Stimulated activated CD4-positive, alpha-beta T cell treated with anti-CD3 and anti-CD28 coated beads, Interleukin-1b, Interleukin-23, amount 100 ng/mL, for 1 hour (primary cell): ENCODE measurements at places on chromosomes 2 and 18.

DNA sequence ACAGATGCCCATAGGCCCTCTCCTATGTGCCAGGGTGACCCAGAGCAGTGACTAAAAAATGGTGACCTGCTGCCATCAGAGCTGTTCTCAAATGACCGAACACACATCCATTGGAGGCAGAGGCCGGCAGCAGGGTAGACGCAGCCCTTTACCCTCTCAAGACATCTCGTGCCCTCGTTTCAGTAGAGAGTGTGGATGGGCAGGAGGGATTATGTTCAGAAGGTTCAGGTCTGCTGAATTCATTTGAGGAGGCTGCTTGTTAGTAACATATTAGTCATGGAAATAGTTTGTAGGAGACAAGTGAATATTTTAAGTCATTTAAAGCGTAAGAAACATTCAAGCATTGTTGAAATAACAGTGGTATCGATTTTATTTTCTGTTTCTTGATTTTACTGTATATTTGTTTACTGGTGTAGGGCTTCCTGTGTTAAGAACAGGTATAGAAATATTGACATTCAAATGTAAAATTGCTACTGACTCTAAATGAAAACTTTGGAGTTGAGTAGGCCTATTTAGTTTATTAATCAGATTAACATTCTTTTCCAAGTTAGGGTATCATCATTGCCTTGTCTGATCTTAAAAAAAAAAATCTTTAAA is 82.6 kb downstream of the ZNF532 start:
- no peak for DNase-seq

- DNase-seq = no peak
Observed at GRCh38 chr2:176473177-176473576, 203.9 kb downstream of the MTX2 start.

DNA sequence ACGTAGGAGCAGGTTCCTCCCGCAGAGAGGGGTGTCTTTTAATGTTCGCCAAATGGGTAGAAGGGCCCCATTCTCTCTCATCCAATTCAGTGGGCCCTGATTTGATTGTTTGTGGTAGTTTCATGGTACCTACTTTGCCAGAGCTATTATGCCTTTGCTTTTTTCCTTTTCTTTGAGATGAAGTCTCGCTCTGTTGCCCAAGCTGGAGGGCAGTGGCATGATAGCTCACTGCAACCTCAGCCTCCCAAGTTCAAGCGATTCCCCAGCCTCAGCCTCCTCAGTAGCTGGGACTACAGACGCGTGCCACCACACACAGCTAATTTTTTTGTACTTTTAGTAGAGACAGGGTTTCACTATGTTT is 59.7 kb downstream of the DDX1 start:
- DNase-seq = no peak

- DNase-seq = no peak
Observed at GRCh38 chr2:101843048-101843447, 145.5 kb downstream of the MAP4K4 start.

DNA sequence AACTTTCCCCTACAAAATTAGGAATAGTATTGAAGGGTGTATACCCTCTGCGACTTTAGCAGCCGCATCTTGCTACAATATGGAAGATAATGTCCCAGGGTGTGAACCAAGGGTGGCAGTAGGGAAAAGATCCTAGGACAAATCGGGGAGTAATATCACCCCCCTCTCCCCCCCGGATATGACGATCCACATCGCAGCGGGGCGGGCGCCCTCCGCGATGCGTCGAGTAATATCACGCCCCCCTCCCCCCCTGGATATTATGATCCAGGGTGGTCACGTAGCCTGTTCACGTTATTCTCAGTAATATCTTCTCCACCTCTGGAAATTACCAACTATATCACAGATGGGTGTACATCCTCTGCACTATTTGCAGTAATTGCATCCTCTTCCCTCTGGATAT is 82.9 kb downstream of the DAPL1 start:
- no peak for DNase-seq

DNA sequence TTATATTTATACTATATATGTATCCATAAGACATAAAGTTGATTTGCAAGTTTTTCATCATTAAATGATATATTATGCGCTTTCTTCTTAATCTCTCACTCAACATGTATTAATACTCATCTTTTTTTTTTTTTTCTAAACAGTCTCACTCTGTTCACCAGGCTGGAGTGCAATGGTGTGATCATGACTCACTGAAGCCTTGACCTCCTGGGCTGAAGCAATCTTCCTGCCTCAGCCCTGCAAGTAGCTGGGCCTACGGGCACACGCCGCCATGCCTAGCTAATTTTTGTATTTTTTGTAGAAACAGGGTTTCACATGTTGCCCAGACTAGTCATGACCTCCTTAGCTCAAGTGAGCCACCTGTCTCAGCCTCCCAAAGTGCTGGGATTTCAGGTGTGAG is 51.4 kb upstream of the MAP4K3 start:
- DNase-seq = no peak

DNA sequence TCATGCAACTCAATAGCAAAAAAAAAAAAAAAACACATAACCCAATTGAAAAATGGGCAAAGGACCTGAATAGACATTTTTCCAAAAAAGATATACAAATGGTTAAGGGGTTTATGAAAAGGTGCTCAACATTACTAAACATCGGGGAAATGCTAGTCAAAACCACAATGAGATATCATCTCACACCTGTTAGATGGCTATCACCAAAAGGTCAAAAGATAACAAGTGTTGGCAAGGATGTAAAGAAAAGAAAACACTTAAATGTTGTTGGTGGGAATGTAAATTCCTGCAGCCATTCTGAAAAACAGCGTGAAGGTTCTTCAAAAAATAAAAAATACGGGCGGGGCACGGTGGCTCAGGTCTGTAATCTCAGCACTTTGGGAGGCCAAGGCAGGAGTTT is 112.4 kb upstream of the CAB39 start:
- DNase-seq = no peak

DNA sequence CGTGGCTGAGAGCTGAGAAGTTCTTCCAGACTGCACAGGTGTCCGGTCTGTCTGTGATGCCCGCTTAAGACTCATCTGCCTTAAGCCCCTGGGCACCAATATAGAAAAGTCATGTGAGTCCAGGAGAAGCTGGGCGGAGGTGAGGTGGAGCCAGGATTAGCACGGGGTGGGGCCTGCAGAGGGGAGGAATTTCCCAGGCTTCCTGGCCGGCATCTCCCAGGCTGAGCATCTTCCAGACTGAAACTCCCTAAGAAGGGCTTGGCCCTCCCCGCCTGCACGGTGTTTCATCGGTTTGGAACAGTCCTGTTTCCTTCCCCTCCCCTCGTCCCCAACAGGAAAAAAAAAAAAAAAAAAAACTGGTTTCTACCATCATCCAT is 270.3 kb downstream of the ATAD2B start:
- no peak for DNase-seq

DNA sequence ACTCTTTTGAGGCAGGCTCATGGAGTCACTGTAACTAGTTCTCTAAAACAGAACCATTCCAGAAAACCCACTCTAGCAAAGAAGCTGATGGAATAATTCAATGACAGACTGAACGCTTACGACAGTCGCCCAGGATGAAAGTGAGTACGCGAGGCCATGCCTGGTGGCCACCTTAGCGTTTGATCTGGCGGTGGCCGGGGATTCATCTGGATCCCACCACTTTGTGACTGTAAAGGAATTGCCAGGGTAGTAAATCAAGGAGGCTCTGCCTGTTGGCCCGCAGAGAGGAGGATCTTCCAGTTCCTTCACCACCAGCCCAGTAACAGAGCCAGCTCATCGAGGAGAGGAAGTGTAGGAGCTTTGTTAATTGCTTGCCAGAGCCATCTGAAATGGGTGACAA is 34.6 kb downstream of the GREB1 start:
- DNase-seq = no peak

DNA sequence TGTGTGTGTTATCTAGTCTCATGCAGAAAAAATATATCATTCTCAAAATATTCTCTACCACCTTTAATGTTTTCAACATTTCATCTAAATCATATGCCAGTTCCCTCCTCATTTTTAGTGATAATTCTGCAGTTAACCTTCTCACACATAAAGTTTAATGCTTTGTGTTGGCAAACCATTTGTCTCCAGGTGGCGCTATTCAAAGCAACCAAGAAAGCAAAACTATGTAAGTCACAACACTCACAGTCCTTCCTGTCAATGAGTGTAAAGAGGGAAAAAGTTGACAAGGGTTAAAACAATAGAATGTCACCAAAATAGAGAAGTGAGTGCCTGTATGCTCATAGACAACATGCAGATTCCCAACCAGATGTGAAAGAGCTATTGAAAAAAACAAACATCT is 961.6 kb upstream of the LRRTM1 start:
- no peak for DNase-seq

GRCh38 chr2:222547083-222547482 is 108.8 kb downstream of the FARSB start:
- DNase-seq = no peak

GRCh38 chr2:222490131-222490530 is 65.8 kb downstream of the SGPP2 start:
- DNase-seq = no peak

- no peak for DNase-seq
Observed at GRCh38 chr2:97699765-97700444, 13.5 kb upstream of the ZAP70 start.
